Cerebellum (tissue), 4 donors: ENCODE measurements at places on chromosomes 12 and 14. TPM values are rescaled to one million over a fixed set of nuclear protein-coding genes. Genes with fewer than 3 reads are reported as not detected.

Gene TEX52
- not detected for total RNA-seq

Gene KRT6A
- not detected for total RNA-seq

Gene SSPN
- total RNA-seq: 7.3 TPM

Gene NFE2
- total RNA-seq: 1.3 TPM

Gene ZNF84
- 120 TPM for total RNA-seq

DNA sequence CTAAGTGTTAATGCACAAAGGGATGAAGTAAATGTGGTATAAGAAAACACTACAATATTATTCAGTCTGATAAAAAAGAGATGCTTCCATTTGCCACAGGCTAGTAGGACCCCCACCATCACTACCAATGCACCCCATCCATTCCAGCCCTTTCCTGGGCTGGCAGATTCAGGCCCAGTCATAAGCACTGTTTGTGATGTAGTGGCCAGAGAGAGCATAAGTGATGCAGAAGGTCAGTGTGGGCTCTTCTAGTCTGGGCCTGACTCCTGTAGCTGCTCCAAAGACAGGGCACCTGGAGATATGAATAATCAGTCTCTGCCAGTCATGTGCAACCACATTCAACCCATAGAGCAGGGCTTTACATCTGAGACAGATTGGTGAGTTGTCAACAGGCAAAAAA is 1294.7 kb downstream of the TMEM121 start:
- no peak for DNase-seq

DNA sequence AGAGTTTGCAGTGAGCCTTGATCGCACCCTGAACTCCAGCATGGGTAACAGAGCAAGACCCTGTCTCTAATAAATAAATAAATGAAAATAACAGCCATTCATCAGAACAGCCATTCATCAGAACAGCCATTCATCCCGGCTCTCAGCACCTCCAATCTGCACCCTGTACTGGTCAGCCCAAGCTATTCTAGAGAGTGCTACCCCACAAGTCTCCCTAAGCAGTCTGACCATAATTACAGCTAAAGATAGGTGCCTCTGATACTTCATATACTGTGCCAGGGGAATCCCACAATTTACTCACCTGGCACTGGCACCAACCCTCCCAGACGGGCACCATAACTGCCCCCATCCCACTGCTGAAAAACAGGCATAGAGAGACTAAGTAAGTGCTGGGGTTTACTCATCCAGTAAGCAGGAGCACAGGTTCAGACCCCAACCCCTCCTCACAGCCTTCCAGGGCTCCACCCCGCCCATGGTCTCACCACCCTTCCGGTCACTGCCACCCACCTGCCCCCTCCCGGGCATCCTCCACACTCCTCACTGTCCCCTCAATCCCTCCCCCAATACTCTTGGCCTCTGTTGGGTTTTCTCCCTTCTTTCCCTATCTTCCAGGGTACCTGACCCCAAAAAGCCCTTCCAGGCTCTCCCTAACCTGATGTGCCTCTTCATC is 15.2 kb upstream of the EIF5 start:
- no peak for DNase-seq

- no peak for DNase-seq
Measured at GRCh38 chr12:117907108-117907689, 61.6 kb downstream of the KSR2 start.

GRCh38 chr12:111443586-111443985 is 37.9 kb downstream of the SH2B3 start:
- DNase-seq: no peak

GRCh38 chr14:73452341-73453186 is 5.8 kb downstream of the NUMB start:
- no peak for DNase-seq

GRCh38 chr12:127083008-127083949 is 1183.7 kb upstream of the TMEM132C start:
- DNase-seq: peak; percentile 38

GRCh38 chr14:52325126-52325525 is 11.0 kb downstream of the PTGER2 start:
- DNase-seq: no peak

- no peak for DNase-seq
Measured at GRCh38 chr12:94266796-94267536, 118.6 kb downstream of the PLXNC1 start.

DNA sequence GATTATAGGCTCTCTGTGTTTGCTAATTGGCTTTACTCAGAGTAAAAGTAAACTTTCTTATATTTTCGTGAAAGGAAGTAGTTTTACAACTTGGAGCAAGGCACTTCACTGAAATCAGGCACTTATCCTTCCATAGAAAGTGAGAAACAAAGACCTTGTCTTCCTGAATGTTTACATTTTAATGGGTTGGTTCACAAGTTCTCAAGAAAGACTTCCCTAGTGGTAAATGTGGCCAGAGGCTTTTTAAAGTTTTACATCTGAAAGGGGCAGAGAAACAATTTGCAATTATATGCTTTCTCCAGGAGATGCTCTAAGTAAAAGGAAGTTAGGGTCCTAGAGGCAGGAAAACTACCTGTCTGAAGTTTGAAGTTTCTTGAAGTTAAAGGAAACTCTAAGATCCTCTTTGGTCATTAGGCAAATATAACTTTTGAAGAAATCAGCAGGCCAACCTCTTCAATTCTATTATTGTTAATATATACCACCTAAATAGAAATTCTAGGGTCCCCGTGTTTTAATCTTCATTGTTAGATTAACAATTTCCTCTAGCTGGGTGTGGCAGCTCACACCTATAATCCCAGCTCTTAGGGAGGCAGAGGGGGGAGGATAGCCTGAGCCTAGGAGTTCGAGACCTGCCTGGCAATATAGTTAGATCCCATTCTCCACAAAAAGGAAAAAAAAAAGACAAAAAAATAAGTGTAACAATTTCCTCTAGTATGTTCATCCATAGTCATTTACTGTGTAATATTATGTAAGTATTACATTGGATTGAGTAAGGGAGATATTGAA is 644.9 kb upstream of the FOXG1 start:
- DNase-seq: no peak

- no peak for DNase-seq
Measured at GRCh38 chr12:81077686-81078441, at the start of gene ACSS3. Gene ACSS3, plus strand, starts transcription at chr12:81078079. Its CDS starts 42 bp downstream, at chr12:81078121.

DNA sequence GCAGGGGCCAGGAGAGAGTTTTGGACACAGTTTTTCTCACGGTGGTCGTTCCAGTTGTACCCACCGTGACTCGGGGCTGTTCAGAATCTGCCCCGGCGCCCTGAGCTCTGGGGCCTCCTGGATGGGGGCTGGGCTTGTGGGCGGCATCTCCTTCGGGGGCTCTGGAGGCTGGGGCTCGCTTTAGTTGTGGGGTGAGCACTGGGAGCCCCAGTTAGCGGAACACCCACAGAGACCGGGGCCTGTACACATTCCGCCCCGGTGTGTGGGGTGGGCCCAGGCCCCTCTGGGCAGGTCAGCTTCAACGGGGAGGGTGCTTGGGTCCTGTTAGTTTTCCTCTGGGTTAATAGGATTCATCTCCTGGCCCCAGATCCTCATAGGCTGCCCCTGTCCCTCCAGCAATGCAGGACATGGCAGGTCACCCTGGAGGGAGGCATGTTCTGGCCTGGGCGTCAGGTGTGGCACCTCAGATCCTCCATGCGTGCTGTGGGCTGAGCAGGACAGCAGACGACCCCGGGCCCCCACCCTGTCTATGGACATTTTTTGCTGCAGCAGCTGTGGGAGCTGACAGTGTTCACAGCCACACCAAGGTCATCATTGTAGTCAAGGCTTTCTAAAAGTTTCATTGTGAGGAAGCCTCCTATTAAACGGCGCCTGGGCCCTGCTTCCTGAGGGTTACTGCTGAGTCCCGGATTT is 393.2 kb downstream of the TMEM121 start:
- DNase-seq: no peak

DNA sequence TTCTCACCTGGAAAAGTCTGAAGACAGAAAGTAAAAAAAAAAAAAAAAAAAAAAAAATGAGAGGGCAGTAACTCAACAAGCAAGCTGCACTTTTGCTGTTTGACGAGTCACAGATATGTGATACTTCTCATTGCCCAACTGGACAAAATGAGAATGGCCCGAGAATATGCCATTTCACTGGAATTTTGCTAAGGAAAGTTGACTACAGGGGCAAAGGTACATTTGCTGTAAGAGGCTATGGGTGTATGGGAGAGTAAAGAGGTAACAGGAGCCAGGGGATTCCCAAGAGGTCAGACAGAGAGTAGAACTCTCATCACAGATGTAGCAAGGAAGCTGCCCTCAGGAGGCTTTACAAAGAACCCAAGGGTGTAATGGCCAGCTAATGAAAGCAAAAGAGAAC is 22.9 kb downstream of the KIF21A start:
- no peak for DNase-seq

DNA sequence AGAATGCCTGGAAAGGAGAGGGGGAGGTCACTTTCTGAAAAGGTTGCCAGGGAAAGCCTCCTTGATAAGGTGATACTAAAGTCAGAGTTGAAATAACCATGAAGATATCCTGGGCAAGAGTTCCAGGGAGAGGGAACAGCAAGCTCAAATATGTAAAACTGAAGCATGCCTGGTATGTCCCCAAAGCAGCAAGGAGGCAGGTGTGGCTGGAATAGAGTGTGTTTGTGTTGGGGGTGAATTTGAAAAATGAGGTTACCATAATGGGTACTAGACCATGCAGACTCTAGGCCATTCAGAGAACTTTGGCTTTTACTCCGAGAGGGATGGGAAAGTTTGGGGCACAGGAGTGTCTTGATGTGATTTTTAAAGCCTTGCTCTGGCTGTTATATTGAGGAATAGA is 66.7 kb upstream of the PTCSC3 start:
- DNase-seq: no peak

- DNase-seq: no peak
Measured at GRCh38 chr12:46659032-46659650, 166.7 kb downstream of the SLC38A4 start.

DNA sequence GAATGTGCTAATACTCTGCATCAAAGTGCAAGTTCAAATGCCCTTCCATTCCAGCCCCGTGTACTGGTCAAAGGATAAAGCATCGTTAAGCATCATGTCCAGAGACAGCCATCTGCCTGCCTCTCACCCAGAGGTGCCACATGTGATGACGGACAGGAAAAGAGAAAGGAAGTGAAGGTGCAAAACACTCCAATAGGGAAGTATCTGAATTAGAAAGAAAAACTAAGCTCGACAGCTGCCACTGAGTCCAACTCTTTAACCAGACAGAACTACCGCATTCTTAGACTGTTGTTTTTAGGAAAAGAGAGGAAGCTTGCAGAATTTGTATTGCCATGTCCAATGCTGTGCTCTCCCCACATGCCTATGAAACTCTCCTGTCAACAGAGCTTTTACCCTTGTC is 465.0 kb upstream of the SOX5 start:
- DNase-seq: no peak

DNA sequence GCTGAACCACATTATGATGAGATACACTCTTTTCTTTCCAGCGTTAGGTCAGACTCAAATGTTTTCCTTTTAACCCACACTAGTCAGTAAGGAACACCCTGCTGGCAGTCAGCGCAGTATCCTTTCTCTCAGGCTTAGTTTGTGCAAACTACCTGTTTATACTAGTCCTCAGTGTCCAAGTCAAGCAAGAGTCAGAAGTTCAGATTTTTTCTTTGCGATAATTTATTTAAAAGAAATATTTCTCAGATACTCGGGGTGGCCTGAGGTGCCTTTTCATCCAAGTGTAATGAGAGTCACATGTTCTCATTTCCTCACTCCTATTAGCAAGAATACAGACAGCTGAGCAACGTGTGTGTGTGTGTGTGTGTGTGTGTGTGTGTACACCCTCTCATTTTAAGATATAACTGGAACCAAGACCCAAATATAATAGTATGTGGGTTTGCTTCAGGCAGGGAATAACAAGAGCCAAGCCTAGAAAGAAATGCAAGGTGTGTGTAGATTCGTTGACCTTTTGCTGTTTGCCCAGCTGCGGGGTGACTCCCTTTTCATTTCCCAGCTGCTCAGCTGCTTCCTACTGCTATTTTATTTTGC is 182.7 kb downstream of the KICS2 start:
- no peak for DNase-seq

- no peak for DNase-seq
Measured at GRCh38 chr12:65817866-65818265, 6.4 kb upstream of the HMGA2 start.

DNA sequence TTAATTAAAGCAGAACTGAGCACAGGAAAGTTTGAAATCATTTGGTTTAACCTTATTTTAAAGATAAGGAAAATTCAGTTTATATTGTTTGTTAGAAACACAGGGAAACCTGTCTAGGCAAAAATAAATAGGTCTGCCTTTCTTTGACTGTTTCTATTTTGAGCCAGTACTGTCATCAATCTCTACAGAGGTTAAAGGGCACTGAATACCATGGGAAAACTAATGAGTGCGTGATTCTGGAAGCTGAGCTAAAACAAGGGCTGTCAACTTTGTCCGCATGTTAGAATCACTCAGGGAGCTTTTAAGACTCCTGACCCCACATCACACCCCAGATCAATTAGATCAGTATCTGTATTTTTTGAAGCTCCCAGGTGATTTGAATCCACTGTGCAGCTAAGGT is 38.8 kb downstream of the NOPCHAP1 start:
- no peak for DNase-seq

- no peak for DNase-seq
Measured at GRCh38 chr14:88079624-88080023, 74.7 kb downstream of the GPR65 start.

DNA sequence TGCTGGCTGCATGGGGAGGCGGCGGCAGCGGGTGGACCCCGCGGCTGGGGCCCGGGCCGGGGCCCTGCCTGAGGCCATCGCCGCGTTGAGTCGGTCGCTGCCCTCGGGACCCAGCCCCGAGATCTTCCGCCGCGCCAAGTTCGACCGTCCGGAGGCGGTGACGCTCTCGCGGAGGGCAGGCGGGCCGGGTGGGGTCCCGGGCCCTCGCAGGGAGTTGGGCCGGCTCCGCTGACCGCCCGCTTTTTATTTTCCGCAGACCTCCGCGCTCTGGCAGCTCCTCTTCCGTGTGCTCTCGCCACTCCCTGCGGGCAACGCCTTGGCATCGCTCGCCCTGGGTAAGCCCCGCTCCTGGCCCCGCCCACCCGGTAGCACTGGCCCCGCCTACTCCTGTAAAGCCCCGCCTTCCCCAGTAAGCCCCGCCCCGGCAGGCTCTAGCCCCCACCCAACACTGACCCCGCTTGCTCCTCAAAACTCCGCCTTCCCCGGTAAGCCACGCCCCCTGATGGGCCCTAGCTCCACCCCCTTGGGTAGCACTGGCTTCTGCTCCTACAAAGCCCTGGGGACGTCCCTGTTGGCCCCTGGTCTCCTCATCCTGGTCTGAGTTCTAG is 424 bp downstream of the TEDC1 start:
- DNase-seq: no peak

DNA sequence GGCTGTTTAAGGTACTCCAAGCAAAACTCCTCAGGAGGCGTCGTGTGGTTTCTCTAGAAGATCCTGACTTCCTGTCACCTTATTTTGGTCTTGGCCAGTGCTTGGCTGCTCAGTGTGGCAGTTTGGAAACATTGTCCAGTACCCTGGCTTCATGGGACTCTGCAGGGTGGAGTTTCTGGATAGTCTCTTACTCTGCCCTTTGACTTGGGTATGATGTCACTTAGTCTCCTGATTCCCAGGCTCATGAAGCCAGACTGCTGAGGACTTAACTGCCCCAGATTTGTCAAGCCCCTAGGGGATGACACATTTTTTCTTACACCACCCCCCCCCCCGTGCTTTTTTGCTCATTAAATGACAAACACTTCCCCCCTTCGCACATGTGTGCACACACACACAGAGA is 82.7 kb downstream of the ADCK1 start:
- DNase-seq: no peak

DNA sequence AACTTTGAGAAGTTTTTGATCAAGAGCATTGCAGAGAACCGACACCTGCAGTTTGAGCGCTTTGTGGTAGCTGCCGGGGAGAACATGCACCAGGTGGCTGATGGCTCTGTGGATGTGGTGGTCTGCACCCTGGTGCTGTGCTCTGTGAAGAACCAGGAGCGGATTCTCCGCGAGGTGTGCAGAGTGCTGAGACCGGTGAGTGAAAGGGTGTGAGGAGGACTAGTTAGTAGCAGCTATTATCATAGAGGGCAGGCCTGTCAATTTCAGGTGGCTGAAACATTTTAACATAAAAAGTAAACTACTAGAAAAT is 27.0 kb upstream of the HIGD1C start:
- DNase-seq: peak; percentile 25
